ENCODE measurements at places on chromosomes 4 and X.

- H3K36me3 ChIP-seq, result no peaks in the 10 kb centered on the region
- H3K4me3 ChIP-seq, result no peak overlapping the region
- DNase-seq, result peak; percentile 75
- H3K27ac ChIP-seq, result no peak overlapping the region
- H3K4me1 ChIP-seq, result peaks cover 15% of the 10 kb centered on the region
These were observed 254.5 kb upstream of the RPS6KA3 start for GRCh38 chrX:20521222-20521621.

DNA sequence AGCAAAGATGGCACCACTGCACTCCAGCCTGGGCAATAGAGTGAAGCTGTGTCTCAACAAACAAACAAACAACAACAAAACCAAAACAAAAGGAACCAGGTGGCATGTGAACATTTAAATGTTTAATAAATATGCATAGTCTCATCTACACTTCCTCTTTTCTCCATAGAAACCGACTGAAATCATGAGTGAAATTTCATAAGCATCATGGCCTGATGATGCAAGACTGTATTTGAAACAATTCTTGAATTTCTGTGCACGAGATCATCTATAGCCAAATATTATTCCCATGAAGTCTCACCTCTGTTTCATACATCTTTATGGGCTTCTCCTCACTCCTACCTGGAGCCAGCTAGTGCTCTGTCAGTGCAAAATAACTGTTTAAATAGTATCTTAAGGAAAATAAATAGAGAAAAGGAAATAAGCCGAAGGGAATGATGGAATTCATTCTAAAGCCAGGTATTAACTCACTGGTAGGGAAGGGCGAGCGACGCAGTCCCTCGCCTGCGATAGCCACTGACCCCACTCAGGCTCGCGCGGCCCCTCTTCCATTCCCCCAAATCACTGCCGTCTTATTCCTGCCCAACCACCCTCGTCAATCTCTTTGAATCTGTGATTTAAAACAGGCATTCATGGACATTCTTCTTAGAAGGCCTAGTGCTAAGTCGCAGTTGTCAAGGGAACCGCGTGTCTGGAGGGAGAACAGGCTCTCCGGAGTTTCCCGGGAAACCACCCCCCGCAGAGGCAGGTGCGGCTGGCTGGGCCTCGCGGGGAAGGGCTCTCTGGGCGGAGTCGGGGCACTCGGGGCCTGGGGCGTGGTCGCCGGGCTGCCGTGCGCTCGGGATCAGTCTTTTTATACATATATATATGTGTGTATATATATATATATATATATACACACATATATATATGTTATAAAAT lies 52.4 kb upstream of the TRIM2 start:
- H3K4me1 ChIP-seq, result peaks cover 7% of the 10 kb centered on the region
- no peak overlapping the region for H3K4me3 ChIP-seq
- H3K27me3 ChIP-seq, result no peaks in the 10 kb centered on the region

GRCh38 chrX:134688031-134688823 lies 30.0 kb upstream of the PLAC1 start:
- H3K4me1 ChIP-seq, result peaks cover 30% of the 10 kb centered on the region
- no peak overlapping the region for H3K4me3 ChIP-seq
- no peaks in the 10 kb centered on the region for H3K27me3 ChIP-seq

DNA sequence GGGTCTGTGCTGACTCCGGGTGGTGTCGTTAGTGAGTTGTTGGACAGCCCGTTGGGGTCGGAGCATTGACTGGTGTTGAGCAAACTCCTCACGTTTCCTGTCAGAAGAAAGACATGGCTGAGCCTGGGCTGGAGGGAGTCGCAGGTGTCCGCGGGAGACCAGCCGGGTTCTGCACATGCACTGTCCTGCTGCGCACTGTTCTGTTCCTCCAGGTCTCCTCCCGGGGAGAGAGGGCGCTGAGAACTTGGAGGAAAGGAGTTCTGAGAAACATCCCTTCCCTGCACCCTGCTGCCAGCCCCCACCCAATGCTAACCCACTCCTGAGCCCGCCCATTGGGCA lies 1.1 kb downstream of the ZNF141 start:
- H3K27ac ChIP-seq, result peak overlapping the region; percentile 91
- no peak for DNase-seq
- H3K27me3 ChIP-seq, result no peaks in the 10 kb centered on the region
- H3K36me3 ChIP-seq, result peaks cover 11% of the 10 kb centered on the region

DNA sequence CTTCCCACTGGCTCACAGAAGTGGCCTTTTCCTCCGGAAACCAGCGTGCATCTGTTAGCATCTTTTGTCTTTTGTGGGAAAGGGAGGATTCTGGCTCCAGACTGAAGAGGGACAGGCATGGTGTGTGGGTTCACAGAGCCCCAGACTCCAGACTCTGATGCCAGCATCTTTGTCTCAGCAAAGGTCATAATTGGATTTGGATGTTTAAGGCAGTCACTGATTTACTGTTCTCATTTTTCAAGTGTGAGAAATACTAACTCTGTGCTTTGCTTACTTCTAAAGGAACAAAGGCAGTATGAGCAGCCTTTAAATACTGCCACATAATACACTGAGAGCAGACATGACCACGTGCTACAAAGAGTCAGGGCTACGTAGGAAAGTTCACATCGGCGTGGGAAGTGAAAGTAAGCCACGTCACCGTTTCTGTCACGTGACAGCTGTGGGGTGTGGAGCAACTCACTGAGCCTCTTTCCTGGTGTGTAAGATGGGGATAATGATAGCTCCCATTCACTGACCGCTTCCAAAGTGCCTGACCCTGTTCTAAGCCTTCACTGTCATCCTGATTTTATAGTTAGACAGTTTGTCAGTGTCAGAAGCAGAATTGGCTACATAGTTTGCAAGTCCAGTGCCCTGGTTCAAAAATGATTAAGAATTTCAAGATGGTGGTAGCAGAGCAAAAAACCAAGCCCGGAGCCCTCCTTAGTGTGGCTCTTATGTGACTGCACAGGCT lies 24.8 kb upstream of the TMSB4X start:
- H3K27me3 ChIP-seq, result no peaks in the 10 kb centered on the region
- H3K4me1 ChIP-seq, result peaks cover 27% of the 10 kb centered on the region
- H3K4me3 ChIP-seq, result 0 out of 2 replicates have a peak overlapping the region, but pooled peaks have one; percentile 1
- peak overlapping the region; percentile 100 for H3K27ac ChIP-seq
- no peaks in the 10 kb centered on the region for H3K36me3 ChIP-seq

- DNase-seq, result no peak
- no peaks in the 10 kb centered on the region for H3K36me3 ChIP-seq
- no peaks in the 10 kb centered on the region for H3K4me1 ChIP-seq
- H3K4me3 ChIP-seq, result no peak overlapping the region
- H3K27ac ChIP-seq, result no peak overlapping the region
- 0 out of 2 replicates have a peak, but pooled peaks cover 7% of the 10 kb centered on the region for H3K27me3 ChIP-seq
These were observed 1872.6 kb downstream of the ARAP2 start for GRCh38 chr4:34371676-34372075.

DNA sequence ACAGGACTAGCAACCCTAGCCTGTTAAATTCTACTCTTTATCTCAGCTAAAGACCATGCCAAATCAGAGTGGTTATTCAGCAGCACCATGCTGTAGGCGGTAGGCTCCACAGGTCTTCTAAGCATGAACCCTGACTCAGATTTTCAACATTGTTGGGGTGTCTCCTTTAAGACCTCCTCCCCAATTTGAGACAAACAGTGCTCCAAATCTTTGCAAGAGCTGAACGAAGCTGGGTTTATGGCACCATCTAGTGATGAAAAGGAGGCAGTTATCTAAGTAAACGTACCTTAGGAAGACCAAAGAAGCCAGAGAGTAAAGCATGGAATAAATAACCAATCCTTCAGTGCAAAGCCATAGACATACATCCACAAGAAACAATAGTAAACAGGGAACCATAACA lies 334.5 kb upstream of the SLC7A11 start:
- H3K4me1 ChIP-seq, result no peaks in the 10 kb centered on the region
- H3K27me3 ChIP-seq, result no peaks in the 10 kb centered on the region
- no peak overlapping the region for H3K27ac ChIP-seq
- H3K4me3 ChIP-seq, result no peak overlapping the region
- peak; percentile 55 for DNase-seq

- no peaks in the 10 kb centered on the region for H3K27me3 ChIP-seq
- DNase-seq, result no peak
- no peak overlapping the region for H3K27ac ChIP-seq
- H3K36me3 ChIP-seq, result no peaks in the 10 kb centered on the region
These were observed 130.4 kb downstream of the SORBS2 start for GRCh38 chr4:185681604-185682003.

GRCh38 chr4:74608151-74608949 lies 163.4 kb downstream of the AREG start:
- H3K4me1 ChIP-seq, result no peaks in the 10 kb centered on the region
- peak; percentile 72 for DNase-seq
- H3K27me3 ChIP-seq, result 0 out of 2 replicates have a peak, but pooled peaks cover 3% of the 10 kb centered on the region
- H3K4me3 ChIP-seq, result no peak overlapping the region
- H3K27ac ChIP-seq, result no peak overlapping the region
- H3K36me3 ChIP-seq, result no peaks in the 10 kb centered on the region

DNA sequence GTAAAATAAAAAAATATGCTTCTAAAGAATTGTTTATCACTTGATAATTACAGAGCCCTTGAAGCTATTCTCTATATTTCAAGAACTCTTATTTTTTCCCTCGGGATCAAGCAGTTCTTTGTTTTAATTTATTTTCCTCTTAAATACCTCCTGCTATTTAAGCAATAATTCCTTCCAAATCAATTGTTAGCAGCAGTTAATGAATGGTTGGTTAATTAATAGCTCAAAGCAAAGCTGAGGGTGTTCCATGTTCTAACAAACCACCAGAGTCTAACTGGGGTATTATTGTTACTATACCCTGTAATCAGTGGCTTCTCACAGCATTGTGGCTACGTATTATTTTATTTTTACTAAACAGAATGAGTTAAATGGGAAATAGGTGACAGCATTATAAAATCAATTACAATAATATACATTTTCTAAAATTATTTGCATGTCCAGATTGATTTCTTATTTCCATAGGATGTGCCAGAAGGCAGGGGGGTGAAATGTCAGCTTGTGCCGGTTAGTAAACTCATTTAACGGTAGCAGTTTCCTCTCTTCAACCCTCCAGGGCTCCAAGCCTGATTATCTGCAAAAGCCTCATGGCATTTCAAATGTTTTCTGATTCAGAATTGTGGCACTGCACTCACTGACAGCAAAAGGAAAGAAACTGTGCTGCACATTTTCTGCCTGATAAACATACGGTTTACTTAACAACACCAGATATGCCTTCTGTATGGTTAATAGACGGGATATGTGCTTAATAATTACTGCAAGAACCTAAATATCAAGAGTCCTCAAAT lies 286.9 kb upstream of the EMCN start:
- no peaks in the 10 kb centered on the region for H3K36me3 ChIP-seq
- H3K4me1 ChIP-seq, result no peaks in the 10 kb centered on the region
- no peaks in the 10 kb centered on the region for H3K27me3 ChIP-seq
- DNase-seq, result no peak

- no peak for DNase-seq
- H3K4me1 ChIP-seq, result 0 out of 2 replicates have a peak, but pooled peaks cover 6% of the 10 kb centered on the region
- H3K27me3 ChIP-seq, result no peaks in the 10 kb centered on the region
- peaks cover 22% of the 10 kb centered on the region for H3K36me3 ChIP-seq
- H3K27ac ChIP-seq, result no peak overlapping the region
These were observed 205.7 kb downstream of the CAMK2D start for GRCh38 chr4:113555868-113556267.

DNA sequence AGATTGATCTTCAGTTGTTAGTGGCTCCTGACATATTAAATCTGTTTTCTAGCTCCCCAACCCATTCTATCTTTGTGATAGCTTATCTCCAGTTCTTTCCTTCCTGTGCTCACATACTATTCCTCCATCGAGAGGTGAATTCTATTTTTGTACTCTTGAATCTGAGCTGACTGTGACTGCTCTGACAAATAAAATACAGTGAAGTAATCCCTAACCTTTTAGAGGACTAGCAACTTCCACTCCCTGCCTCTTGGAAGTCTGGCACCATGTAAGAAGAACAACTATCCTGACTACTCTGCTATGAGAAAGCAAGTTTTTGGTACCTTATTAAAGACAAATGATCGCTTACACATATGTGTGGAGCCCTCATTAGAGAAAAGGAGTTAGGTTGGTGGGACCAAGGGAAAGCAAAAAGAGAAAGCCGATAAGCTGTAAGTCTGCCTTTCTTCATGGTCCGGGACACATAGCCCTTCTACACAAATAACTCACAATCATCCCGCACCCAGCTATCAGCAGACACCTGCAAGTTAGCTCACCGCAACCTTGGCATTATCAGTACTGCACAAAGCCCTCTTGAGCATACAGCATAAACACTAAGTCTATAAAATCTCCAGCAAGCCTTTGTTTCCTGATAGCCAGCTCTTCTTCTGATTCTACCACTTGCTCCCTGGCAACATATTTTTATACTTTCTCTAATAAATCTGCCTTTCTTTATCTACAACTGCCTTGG lies 13.5 kb upstream of the PPM1K start:
- DNase-seq, result no peak
- H3K36me3 ChIP-seq, result no peaks in the 10 kb centered on the region
- no peaks in the 10 kb centered on the region for H3K27me3 ChIP-seq
- no peak overlapping the region for H3K4me3 ChIP-seq
- no peaks in the 10 kb centered on the region for H3K4me1 ChIP-seq
- H3K27ac ChIP-seq, result no peak overlapping the region

DNA sequence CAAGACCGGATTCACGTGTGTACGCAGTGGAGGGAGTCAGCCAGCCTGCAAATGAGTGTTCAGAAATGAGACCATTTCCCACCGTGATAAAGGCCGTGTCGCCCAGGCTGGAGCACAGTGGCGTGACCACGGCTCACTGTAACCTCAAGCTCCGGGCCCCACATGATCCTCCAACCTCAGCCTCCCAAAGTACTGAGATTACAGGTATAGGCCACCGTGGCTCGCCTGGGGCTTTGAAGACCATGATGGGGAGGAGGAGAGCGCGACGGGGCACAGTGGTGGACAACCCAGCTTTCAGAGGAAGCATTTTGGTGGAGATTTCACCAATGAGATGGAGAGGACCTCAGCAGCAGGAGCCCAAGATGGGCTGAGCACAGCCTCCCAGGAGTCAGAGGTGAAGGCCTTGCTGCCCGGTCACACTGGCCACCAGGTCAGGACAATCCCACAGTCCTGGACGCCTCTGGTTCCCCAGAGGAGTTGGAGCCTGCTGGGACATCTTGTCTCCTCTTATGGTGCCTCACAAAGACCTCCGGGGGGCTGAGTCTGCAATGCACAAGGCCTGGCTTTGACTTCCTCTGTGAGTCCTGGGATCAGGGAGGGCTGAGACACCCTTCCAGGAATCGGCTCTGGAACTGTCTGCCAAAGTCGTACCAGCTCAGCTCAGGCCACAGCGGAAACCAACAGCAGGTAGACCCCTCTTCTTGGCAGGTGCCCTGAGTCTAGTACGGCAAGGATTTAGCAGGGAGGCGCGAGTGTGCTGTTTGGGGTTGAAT lies 22.4 kb upstream of the MXD4 start:
- H3K4me3 ChIP-seq, result no peak overlapping the region
- no peaks in the 10 kb centered on the region for H3K27me3 ChIP-seq
- H3K27ac ChIP-seq, result no peak overlapping the region
- no peak for DNase-seq
- peaks cover 8% of the 10 kb centered on the region for H3K4me1 ChIP-seq
- no peaks in the 10 kb centered on the region for H3K36me3 ChIP-seq

DNA sequence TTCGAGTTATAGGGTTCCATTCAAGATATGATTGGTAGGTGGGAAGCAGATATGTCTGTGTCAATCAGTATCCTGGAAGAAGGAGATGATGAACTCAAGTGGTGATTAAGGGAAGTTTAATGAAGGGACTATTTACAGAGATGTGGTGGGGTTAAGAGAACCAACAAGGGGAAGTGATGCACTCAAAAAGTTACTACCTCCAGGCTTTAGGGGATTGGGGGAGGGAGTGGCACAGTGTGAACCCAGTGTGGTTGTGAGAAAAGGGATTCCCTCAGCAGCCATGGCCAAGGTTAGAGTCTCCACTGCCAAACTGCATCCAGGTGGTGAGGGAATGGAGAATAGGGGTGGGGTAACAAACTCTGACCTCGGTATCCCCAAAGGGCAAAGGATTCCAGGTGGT lies 27.9 kb downstream of the PKD2 start:
- peaks cover 50% of the 10 kb centered on the region for H3K36me3 ChIP-seq
- no peaks in the 10 kb centered on the region for H3K27me3 ChIP-seq
- H3K27ac ChIP-seq, result no peak overlapping the region
- H3K4me3 ChIP-seq, result no peak overlapping the region
- no peaks in the 10 kb centered on the region for H3K4me1 ChIP-seq

Data from GM23248 (cell line).